ENCODE measurements at places on chromosomes 3 and 15.

DNA sequence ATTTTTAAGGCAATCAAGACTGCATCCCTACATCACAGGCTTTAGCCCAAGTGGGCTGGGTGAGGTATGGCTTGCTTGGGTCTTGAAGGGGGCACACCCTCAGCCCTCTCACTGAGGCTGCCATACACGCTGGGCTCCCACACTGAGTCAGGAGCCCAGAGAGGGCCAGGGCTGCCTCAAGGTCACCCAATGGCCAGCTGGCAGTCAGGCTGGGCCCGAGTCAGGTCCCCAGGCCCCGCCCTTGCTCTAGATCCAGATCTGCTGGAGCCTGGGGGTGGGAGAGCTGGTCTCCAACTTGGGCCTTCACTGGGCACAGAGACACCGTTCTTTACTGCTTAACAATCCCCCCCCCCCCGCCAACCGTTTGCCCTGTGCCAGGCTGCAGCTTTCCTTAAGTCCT, 88.1 kb downstream of the IQSEC1 start:
- DNase-seq: no peak

- DNase-seq: peak; percentile 32
These were observed 52.0 kb downstream of the CCR3 start for GRCh38 chr3:46293991-46294833.

DNA sequence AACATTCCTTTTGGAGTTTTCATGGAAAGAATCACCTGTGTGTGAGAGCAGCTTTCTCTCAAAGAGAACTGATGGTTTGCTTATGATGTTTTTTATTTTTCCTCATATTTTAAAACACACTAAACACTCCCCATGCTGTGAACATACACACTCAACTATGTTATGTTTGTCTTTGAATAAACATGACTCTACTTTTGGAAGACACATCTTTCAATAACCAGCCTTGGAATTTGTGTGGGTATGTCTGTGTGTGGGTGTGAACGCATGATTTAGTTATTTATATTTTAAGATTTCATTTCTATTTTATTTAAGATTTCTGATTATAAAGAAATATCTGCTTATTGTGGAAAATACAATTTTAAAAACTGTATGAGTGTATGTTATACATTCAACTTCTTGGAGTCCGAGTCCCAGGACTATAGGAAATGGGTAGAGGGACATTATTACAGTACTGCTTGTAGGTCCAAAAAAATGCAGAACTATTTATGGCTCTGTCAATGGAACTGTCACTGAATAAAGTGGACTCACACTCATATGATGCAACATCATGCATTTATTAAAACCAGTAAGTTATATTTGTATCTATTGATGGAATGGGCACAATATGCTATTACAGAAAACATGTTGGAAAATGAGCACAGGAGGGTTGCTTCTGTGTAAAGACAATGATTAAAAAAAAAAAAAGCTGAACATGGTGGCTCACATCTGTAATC, 43.5 kb downstream of the PDZRN3 start:
- DNase-seq: no peak

GRCh38 chr3:73479325-73479724, 145.4 kb downstream of the PDZRN3 start:
- no peak for DNase-seq

- no peak for DNase-seq
These were observed 5.3 kb downstream of the PLEKHO2 start for GRCh38 chr15:64847016-64847415.

- no peak for DNase-seq
These were observed 2.4 kb upstream of the CYP1A1 start for GRCh38 chr15:74727727-74728126.
